ENCODE measurements at places on chromosomes 5 and 9.

DNA sequence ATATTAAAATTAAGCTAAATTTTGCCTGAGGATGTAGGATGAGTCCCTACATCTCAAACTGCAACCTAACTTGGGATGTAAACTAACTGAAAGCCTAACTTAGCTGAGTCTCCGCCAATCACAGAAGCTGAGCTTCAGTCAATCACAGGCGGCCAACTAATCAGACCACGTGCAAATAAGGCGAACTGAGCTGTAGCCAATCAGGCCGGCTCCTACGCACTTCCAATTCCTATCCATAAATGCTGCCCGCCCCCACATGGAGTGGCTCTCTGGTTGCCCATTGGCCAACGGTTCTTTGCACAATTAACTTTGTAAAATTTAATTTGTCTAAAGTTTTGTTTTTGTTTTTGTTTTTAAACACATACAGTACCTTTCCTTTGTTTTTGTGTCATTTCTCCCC is 13.9 kb upstream of the GPX8 start:
- DNase-seq = no peak
- H3K36me3 ChIP-seq = no peaks in the 10 kb centered on the region
- H3K4me3 ChIP-seq = no peak overlapping the region
- no peak overlapping the region for H3K27ac ChIP-seq

DNA sequence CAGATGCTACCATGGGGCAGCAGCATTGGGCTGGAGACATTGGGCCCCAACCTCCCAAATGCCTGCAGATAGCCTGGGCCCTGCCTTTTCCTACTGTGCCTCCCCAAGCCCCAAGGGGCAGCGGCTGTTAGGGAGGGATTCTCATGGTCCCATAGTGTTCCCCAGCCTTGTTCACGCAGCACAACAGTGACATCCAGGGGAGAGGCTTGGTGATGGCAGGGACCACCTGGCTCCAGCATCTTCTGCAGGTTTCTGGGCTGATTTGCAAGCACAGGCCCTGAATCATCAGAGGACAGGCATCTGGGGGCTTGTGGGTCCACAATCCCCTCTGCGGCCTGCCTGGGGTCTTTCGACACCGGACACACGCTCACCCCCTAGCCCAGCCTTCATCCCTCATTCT is 354.6 kb downstream of the SLIT3 start:
- no peak for DNase-seq
- H3K36me3 ChIP-seq = no peaks in the 10 kb centered on the region
- H3K4me3 ChIP-seq = no peak overlapping the region

- no peak overlapping the region for H3K4me3 ChIP-seq
- H3K4me1 ChIP-seq = peaks cover 17% of the 10 kb centered on the region
- peaks cover 7% of the 10 kb centered on the region for H3K27me3 ChIP-seq
- H3K36me3 ChIP-seq = no peaks in the 10 kb centered on the region
- H3K27ac ChIP-seq = no peak overlapping the region
These were observed 78.4 kb upstream of the IL6ST start for GRCh38 chr5:56072863-56073766.

- no peaks in the 10 kb centered on the region for H3K4me1 ChIP-seq
- H3K27ac ChIP-seq = no peak overlapping the region
- DNase-seq = no peak
These were observed 154.8 kb downstream of the RAB3C start for GRCh38 chr5:58737671-58738070.

DNA sequence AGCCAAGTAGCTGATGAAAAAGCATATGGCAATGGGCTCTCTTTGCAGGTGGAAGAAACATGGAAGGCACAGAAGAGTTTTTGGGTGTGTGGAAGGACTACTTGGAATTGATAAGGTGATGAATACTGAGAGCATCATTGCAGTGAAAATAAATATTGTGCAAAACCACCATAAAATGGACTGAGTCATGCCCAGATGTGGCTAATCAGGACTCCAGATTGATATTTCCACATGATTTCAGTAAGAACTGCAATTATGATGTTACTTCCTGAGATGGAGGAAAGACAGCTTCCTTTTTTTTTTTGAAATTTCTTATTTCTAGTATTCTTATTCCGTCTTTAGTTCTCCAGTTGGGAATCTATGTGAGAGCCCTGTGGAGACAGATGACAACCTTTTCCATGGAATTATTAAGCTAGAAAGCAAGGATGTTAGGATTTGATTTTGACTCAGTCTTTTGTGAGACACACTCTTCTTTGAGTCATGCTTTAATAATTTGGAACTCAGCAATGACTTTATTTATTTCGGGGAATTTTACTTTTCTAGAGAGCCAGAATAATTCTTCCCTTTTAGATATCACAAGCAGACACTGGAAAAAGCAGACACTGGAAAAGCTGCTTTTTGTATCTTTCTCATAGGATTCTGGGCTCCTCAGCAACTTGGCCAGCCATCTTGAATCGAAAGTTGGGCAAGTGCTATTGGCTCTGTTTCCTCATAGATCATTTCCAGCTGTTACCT is 94.2 kb upstream of the VCAN start:
- no peak overlapping the region for H3K27ac ChIP-seq
- DNase-seq = no peak
- H3K4me1 ChIP-seq = no peaks in the 10 kb centered on the region
- H3K27me3 ChIP-seq = no peaks in the 10 kb centered on the region
- no peak overlapping the region for H3K4me3 ChIP-seq
- H3K36me3 ChIP-seq = no peaks in the 10 kb centered on the region

DNA sequence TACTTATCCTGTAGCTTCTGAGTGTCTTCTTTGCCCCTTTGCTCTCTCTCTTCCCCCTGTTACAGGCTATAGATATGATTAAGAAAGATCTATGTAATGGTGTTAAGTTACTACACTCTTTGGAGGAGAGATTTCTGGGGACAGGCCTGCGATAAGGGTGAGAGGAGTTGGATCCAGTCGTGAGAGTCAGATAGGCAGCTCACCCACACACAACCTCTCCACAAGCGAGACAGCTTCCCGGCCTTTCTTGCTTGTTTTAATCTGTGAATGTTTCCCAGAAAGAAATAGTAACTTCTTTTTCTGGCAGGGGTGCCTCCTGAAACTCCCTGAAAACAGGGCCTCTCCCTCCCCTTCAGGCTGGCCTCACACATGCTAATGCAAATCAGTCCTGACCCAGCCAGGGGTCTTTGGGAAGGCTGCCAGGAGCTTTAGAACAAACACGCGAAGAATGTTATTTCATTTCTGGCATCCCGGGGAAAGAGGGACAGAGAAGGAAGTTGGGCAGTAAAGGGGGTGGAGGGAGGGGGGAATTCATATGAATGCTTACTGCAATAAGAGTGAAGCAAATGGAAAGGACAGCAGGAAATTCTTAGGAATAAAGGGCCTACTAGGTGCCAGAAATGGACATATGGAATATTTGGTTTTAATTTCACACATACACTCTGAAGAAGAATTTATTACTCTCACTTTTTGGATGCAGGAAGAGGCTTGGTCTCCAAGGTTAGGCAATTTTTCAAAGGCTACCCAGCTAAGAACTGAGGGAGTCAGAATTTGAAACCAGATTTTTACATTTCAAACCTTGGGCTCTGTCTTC is 215.8 kb upstream of the TRIM32 start:
- no peak overlapping the region for H3K4me3 ChIP-seq
- no peaks in the 10 kb centered on the region for H3K27me3 ChIP-seq
- H3K4me1 ChIP-seq = no peaks in the 10 kb centered on the region
- H3K27ac ChIP-seq = no peak overlapping the region

- H3K27me3 ChIP-seq = no peaks in the 10 kb centered on the region
- H3K36me3 ChIP-seq = no peaks in the 10 kb centered on the region
- DNase-seq = no peak
- H3K27ac ChIP-seq = no peak overlapping the region
- no peaks in the 10 kb centered on the region for H3K4me1 ChIP-seq
These were observed 368.3 kb upstream of the SPATA31A5 start for GRCh38 chr9:60545878-60546385.

DNA sequence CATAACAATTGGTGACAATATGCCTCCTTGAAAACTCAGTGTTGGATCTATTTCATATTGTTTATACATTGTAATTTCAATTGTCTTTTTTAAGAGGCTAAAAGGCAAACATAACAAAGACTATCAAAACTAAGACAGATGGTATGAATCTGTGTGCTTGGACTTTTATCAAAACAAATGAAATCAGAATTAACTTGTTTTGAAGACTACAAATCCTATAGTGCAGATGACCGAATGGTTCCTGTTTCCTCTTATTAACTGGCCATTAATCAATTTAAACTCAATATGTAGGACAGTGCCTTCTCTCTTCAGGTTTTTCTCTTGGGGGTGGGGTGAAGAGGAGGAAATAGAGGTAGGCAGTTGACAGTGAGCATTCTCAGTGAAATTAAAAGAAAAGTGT is 366.9 kb upstream of the GRAMD2B start:
- H3K36me3 ChIP-seq = no peaks in the 10 kb centered on the region
- peaks cover 4% of the 10 kb centered on the region for H3K27me3 ChIP-seq
- no peak overlapping the region for H3K4me3 ChIP-seq
- no peaks in the 10 kb centered on the region for H3K4me1 ChIP-seq
- DNase-seq = no peak
- H3K27ac ChIP-seq = no peak overlapping the region

GRCh38 chr5:139296862-139297326 is 3.4 kb downstream of the MATR3 start:
- peak overlapping the region; percentile 56 for H3K4me3 ChIP-seq
- peaks cover 30% of the 10 kb centered on the region for H3K36me3 ChIP-seq
- DNase-seq = no peak
- peak overlapping the region; percentile 50 for H3K27ac ChIP-seq

DNA sequence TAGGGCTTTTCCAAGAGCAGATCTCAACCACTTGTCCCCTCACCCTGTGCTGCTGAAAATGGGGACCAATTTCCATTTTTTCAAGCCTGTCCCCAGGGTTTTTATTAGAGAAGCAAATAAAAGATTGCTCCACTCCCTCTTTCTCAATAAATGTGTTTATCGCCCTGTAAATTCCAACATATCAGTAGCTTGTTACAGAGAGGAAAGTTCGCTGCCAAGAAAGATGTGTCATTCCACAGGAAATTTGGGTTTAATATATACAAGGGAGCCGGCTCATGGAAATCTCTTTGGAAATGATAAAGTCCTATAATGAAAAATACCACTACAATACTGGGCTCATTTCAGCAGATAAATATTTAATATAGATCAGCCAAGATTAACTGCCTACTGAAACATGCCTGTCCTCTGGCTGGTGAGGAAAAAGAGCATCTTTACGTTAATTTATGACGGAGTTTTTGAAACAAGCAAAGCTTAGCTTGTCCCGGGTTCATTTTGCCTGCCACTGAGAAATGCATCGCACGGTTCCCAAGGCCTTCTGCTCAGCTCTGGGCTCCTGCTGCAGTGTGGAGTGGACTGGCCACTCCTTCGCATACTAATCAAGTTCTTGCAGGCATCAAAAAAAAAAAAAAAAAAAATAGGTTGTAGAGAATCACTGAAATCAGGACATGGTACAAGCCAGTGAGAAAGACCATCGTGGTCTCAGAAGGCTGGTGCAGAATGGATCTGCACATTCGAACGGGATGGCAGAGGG is 84.5 kb downstream of the BRINP1 start:
- no peak overlapping the region for H3K4me3 ChIP-seq
- peaks cover 8% of the 10 kb centered on the region for H3K27me3 ChIP-seq
- no peaks in the 10 kb centered on the region for H3K36me3 ChIP-seq

- no peak for DNase-seq
- peaks cover 3% of the 10 kb centered on the region for H3K27me3 ChIP-seq
- H3K4me3 ChIP-seq = no peak overlapping the region
- H3K36me3 ChIP-seq = no peaks in the 10 kb centered on the region
- no peaks in the 10 kb centered on the region for H3K4me1 ChIP-seq
These were observed 96.2 kb downstream of the CCDC192 start for GRCh38 chr5:127799293-127799905.

DNA sequence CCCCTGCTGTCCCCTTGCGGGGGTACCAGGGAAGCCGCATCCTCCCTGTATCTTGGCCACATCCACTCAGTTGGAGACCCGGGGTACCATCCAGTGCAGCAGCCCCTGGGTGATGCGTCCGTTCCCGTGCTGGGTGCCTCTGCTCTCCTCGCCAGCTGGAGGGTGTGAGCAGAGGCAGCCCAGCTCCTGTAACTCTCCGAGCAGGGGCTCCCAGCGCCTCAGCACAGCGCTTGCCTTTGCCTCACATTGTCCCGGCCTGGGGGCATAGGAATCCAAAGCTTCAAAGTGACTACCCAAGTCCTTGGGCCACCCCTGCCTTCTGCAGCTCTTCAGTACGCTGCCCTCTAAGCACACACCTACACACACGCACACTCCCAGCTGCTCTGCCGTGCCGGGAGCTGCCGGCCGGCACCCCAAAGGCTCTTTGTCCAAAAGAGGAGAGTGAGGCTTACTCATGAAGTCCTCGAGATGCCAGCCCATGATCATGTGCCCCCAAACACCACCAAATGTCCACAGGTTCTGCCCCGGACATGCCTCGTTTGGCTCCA is 733 bp downstream of the ANGPTL2 start:
- H3K27ac ChIP-seq = no peak overlapping the region
- H3K4me3 ChIP-seq = no peak overlapping the region
- peaks cover 5% of the 10 kb centered on the region for H3K27me3 ChIP-seq

GRCh38 chr9:109880276-109881169 is 100.5 kb downstream of the PALM2AKAP2 start:
- no peak overlapping the region for H3K4me3 ChIP-seq
- no peaks in the 10 kb centered on the region for H3K36me3 ChIP-seq
- peaks cover 2% of the 10 kb centered on the region for H3K4me1 ChIP-seq
- peak overlapping the region; percentile 10 for H3K27ac ChIP-seq

GRCh38 chr9:89765211-89765946 is 160.6 kb downstream of the GADD45G start:
- H3K4me1 ChIP-seq = peaks cover 26% of the 10 kb centered on the region
- no peak overlapping the region for H3K27ac ChIP-seq
- H3K27me3 ChIP-seq = no peaks in the 10 kb centered on the region
- no peaks in the 10 kb centered on the region for H3K36me3 ChIP-seq

GRCh38 chr9:113588242-113588810 is 124.8 kb downstream of the RGS3 start:
- no peak for DNase-seq
- H3K36me3 ChIP-seq = peaks cover 48% of the 10 kb centered on the region
- peaks cover 11% of the 10 kb centered on the region for H3K4me1 ChIP-seq
- H3K27me3 ChIP-seq = no peaks in the 10 kb centered on the region

- peak within 1 kb of the TSS; percentile 91 for H3K4me3 ChIP-seq
- H3K36me3 ChIP-seq = peaks cover 16% of the 10 kb centered on the region
- peak; percentile 48 for DNase-seq
- peaks cover 47% of the 10 kb centered on the region for H3K4me1 ChIP-seq
- peak within 1 kb of the TSS; percentile 85 for H3K27ac ChIP-seq
These were observed at the start of gene PNPLA7 for GRCh38 chr9:137550231-137550621. Gene PNPLA7 (minus strand): TSS chr9:137550402. CDS start chr9:137550197, 205 bp downstream.

DNA sequence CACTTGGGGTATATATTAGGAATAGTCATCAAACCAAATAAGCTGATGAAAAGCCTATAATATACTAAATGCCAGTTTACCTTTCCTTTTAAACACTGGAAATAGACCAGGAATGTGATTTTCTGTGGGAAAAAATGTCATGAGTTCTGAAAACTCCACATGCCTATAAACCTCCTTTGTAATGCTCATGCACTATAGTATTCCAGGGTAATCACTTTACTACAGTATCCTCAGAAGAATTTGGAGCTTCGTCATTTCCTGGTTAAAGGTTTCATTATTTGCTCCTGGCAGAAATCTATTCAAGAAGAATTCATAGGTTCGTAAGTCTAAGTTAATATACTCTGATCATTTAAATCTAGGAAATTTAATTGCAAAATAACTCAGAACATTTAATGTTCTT is 1076.7 kb upstream of the DMAC1 start:
- H3K36me3 ChIP-seq = no peaks in the 10 kb centered on the region
- H3K4me3 ChIP-seq = no peak overlapping the region
- no peaks in the 10 kb centered on the region for H3K27me3 ChIP-seq
- no peaks in the 10 kb centered on the region for H3K4me1 ChIP-seq
- no peak for DNase-seq
- H3K27ac ChIP-seq = no peak overlapping the region

All from activated B cell treated with CpG ODN at 0.5 μM for 24 hours (primary cell).